ENCODE measurements at places on chromosomes 3 and 15. TPM values are rescaled to one million over a fixed set of nuclear protein-coding genes. Genes with fewer than 3 reads are reported as not detected.

- no peak overlapping the region for H3K27ac ChIP-seq
- no peaks in the 10 kb centered on the region for H3K4me1 ChIP-seq
- no peak for DNase-seq
- H3K27me3 ChIP-seq: no peaks in the 10 kb centered on the region
Observed at GRCh38 chr15:59794229-59794886, 105.2 kb upstream of the BNIP2 start.

GRCh38 chr3:112858410-112859069, 11.9 kb upstream of the CD200R1L start:
- no peak overlapping the region for H3K4me3 ChIP-seq
- no peaks in the 10 kb centered on the region for H3K27me3 ChIP-seq
- no peak for DNase-seq
- no peaks in the 10 kb centered on the region for H3K4me1 ChIP-seq
- H3K27ac ChIP-seq: no peak overlapping the region

GRCh38 chr15:28913171-28913765, 27.5 kb downstream of the APBA2 start:
- no peaks in the 10 kb centered on the region for H3K27me3 ChIP-seq
- no peaks in the 10 kb centered on the region for H3K36me3 ChIP-seq
- no peak overlapping the region for H3K27ac ChIP-seq
- no peak overlapping the region for H3K4me3 ChIP-seq
- H3K4me1 ChIP-seq: no peaks in the 10 kb centered on the region

DNA sequence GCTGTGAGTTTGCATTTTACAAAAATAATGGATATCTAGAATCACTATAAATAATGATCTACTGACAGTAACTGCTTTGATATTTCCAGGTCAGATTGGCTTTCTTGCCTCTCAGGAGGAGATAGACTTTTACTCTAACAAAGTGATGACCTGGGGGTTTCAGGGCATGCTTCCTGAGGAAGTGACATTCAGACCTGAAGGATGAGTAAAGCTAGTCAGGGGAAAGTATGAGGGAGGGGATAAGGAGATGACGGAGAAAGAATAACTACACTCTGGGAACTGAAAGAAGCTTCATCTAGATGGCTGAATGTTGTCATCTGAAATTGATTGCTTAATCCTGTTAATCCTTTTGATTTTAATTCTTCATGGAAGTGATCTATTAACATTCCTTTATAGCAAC, 32.2 kb downstream of the ARMC8 start:
- peaks cover 10% of the 10 kb centered on the region for H3K36me3 ChIP-seq
- no peaks in the 10 kb centered on the region for H3K27me3 ChIP-seq
- no peak overlapping the region for H3K27ac ChIP-seq
- H3K4me1 ChIP-seq: peaks cover 21% of the 10 kb centered on the region
- DNase-seq: no peak

DNA sequence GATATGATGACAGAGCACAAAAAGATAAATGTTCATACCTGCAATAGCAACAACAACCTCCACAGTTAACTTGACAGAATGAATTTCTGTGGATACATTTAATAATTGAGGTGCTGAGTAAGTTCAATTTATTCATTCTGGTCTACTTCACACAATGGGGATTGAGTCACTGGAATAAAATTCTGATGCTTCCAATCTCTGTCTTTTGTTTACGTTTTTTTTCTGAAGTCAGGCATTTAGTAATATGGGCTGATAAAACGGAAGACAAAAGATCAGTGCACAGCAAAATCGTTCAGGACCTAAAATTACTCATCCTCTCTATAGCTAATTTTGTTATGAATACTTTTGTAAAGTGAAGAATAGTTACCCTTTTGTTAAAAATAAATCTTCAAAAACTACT, 565.9 kb upstream of the CCDC54 start:
- H3K27ac ChIP-seq: no peak overlapping the region
- no peak for DNase-seq
- no peak overlapping the region for H3K4me3 ChIP-seq
- H3K36me3 ChIP-seq: no peaks in the 10 kb centered on the region
- H3K27me3 ChIP-seq: no peaks in the 10 kb centered on the region
- H3K4me1 ChIP-seq: peaks cover 46% of the 10 kb centered on the region

GRCh38 chr3:11624161-11624560, 19.6 kb downstream of the VGLL4 start:
- no peak for DNase-seq
- H3K27me3 ChIP-seq: no peaks in the 10 kb centered on the region
- no peak overlapping the region for H3K27ac ChIP-seq
- H3K4me1 ChIP-seq: peaks cover 29% of the 10 kb centered on the region
- no peaks in the 10 kb centered on the region for H3K36me3 ChIP-seq
- H3K4me3 ChIP-seq: no peak overlapping the region

DNA sequence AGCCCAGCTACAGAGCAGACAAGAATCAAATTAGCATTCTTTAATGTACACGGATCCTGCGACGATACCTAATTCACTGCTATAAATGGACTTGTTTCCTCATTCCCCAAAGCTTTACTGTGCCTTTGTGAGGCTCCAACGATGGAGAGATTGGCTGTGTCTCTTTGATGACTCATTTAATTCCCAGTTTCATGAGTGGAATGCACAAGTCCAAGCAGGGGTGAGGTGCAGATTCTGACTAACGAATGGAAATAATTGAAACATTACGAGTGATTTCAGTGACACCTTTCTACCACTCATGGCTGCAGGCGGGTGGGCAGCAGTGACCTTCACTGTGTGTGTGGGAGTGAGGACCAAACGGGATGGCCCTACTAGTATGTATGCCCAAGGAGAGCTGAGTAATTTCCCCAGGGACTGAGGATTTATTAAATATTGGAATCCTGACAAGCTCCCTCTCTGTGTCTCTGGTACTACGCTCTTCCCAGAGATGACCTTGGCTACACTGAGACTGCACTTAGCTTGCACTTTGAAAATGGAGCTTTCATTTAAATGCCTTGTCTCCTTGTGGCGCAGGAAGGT, 156.7 kb downstream of the CACNA2D3 start:
- H3K36me3 ChIP-seq: no peaks in the 10 kb centered on the region
- no peak for DNase-seq
- H3K27me3 ChIP-seq: no peaks in the 10 kb centered on the region
- H3K4me1 ChIP-seq: no peaks in the 10 kb centered on the region

DNA sequence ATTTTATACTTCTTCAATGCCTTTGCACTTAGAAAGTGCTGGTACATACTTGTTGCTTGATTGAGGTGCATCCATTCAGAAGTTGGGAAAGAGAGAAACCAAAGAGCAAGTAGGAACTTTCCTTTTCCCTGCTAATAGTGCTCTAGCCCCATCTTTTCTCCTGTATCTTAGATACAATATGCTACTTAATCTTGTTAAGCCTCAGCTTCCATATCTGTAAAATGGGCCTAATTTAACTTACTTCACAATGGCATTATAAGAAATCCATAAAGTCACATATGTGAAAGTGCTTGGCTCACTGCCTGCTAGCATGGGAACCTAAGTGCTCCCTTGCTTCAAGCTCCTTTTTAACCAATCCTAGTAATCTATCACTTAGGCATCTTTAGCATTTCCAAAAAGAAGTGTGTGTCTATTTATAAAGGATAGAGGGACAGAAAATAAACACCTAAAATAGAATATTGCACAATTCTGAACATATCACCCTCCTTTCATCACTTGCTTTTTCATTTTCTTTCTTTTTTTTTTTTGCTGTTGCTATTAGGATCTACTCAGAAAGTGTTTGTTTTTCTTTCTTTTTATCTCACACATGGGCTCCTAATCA, 28.1 kb downstream of the KCNAB1 start:
- H3K36me3 ChIP-seq: no peaks in the 10 kb centered on the region
- no peak for DNase-seq
- peaks cover 79% of the 10 kb centered on the region for H3K4me1 ChIP-seq
- peak overlapping the region; percentile 44 for H3K4me3 ChIP-seq

GRCh38 chr3:62888180-62888579, 13.0 kb upstream of the CADPS start:
- H3K27me3 ChIP-seq: no peaks in the 10 kb centered on the region
- no peak overlapping the region for H3K27ac ChIP-seq
- H3K4me3 ChIP-seq: no peak overlapping the region
- no peaks in the 10 kb centered on the region for H3K36me3 ChIP-seq
- H3K4me1 ChIP-seq: no peaks in the 10 kb centered on the region

The EPHB3 gene
- 5.0 TPM for total RNA-seq

The FSIP1 gene
- 0.14 TPM for total RNA-seq

The KBTBD13 gene
- 0.63 TPM for total RNA-seq

The CPN2 gene
- not detected for total RNA-seq
